H9 (cell line): ENCODE measurements at places on chromosomes 3 and 15.
A peak's percentile ranks its signal among the peaks of the same experiment; 100 is the strongest.

DNA sequence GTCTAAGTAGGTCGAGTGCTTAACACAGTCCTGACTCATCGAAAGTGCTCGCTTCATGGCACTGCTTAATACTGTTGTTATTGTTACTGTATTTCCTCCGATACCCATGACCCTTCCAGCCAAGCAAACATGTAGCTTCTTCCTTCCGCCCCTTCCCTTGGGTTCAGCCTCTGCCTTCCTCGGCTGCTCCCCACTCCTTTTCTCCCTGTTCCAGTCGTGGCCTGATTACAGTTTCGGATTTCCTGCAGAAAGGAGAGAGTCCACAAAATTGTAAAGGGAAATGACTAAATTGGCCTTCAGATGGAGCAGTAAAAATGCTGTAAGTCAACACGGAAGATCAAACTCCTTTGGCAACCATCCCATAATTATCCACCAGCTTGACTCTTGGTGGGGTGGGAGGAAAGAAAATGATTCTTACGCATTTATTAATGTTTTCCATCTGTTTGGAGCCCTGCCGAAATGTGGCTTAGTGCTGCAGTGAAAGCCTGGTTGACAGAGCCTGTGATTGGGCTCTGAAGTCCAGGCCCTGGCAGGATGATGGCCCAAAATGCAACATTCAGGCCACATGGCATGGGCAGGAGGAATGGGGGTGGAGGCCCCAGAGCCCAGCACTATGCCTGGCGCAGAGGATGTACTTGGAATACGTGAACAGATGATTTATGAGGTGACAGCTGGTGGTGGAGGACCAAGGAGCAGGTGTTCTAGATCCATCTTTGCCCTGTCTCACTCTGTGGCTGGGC, 37.6 kb downstream of the FAM3D start:
- no peaks in the 10 kb centered on the region; the same call in 1 of the 2 replicates for H3K27me3 ChIP-seq
- H3K27ac ChIP-seq: no peak overlapping the region
- H3K4me3 ChIP-seq: no peak overlapping the region
- H3K36me3 ChIP-seq: no peaks in the 10 kb centered on the region

DNA sequence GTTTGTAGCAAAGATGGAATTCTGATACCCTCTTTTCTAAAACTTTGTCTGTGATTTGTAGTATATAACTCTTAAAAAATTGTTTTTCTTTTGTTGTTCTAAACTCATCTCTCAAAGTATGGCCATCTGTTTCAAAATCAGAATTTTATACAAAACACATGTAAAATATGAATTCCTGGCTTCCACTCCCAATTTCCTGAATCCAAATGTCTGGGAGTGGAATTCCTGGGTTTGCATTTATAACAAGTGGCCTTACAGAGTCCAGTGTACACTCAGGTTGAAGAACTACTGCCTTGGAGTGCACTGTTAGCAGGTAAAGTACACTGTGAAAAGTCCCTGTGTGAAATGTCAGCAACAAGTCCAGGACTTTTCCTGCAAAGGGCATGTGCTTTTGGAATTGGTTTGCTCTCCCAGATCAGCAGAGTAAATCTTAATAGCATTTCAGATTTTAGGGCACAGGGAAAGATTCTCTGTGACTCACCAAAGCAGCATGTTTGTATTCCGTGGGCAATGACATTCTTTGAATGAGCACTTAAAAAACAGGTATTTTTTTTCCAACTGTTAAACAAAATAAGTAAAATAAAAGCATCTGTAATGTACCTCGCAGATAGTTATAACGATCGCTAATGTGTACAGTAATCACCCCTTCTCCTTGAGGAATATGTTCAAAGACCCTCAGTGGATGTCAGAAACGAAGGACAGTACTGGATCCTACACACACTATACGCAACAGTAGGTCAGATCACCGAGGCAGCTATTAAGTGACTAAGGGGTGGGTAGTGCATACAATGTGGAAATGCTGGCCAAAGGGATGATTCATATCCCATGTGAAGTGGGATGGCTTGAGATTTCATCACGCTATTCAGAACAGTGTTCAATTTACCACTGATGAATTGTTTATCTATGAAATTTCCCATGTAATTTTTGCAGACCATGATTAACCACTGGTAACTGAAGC, 2.0 kb upstream of the CLDN16 start:
- no peak for DNase-seq
- no peaks in the 10 kb centered on the region for H3K27me3 ChIP-seq
- H3K27ac ChIP-seq: no peak overlapping the region
- no peaks in the 10 kb centered on the region; the same call in 1 of the 2 replicates for H3K4me1 ChIP-seq
- H3K36me3 ChIP-seq: no peaks in the 10 kb centered on the region

DNA sequence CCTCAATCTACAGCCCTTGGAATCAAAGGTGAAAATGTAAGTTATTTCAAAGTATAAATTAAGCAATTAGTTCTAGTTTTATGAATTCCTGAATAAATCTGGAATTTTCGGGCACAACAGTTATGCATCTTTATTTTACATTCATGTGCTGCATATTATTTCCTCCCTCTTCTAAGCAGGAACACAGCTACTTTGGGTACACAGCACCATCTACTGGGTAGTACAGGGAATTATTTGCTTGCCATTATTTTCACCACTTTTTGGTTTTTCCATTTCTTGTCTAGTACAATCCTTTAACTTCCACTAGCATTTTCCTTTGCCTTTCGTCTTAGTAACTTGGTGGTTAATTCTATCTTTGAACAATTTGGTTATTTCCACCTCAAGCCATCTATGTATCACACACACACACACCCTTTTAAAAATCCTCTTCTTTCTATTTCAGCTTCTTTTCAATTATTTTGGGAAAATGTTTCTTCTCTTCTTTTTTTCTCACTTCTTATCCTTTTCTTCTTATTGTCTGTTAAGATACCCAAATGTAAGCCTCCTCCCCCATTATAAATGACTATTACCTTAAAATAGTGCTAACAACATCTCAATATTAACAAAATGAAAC, 451.0 kb downstream of the MFSD1 start:
- H3K4me1 ChIP-seq: no peaks in the 10 kb centered on the region
- DNase-seq: no peak
- H3K4me3 ChIP-seq: no peak overlapping the region
- no peaks in the 10 kb centered on the region for H3K36me3 ChIP-seq
- H3K27ac ChIP-seq: no peak overlapping the region

DNA sequence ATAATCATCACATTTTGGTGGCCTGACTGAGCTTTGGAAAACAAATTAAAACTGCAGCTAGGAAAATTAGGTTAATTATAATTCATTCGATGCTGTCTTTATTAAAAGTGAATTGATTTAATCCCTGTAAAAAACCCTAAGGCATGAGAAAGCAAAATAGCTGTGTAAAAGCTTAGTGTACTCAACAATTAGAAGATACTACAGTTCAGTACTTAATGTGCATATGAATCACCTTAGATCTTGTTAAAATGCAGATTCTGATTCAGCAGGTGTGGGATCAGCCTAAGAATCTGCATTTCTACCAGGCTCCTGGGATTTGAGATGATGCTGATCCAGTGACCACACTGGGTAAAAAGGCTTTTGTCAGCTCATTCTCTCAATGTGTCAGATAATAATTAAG, 559.9 kb upstream of the GOLIM4 start:
- no peaks in the 10 kb centered on the region for H3K27me3 ChIP-seq
- DNase-seq: no peak
- H3K27ac ChIP-seq: no peak overlapping the region
- no peak overlapping the region; the same call in 2 of the 3 replicates for H3K4me3 ChIP-seq
- H3K36me3 ChIP-seq: peaks cover 2% of the 10 kb centered on the region

- no peaks in the 10 kb centered on the region for H3K4me1 ChIP-seq
- no peaks in the 10 kb centered on the region for H3K36me3 ChIP-seq
- H3K27me3 ChIP-seq: no peaks in the 10 kb centered on the region
These were observed 78.7 kb upstream of the GCNT3 start for GRCh38 chr15:59532770-59533379.

DNA sequence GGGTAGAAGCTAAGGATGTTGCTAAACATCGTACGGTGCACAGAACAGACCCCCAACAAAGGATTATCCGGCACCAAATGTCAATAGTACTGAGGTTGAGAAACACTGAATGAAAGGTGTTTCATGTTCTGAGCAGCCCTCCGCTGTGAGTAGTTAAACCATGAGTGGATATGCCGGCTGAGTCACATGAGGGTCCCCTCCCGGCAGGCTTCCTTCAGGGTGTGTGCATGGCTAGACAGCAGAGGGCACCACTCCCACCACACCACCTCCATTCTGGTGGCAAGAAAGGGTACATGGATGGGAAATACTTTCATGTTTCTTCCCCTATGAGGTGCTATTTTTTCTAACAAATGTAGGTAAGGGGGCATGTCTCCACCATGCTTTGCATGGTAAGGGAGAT, 128.3 kb upstream of the SEMA6D start:
- no peaks in the 10 kb centered on the region for H3K36me3 ChIP-seq
- no peak overlapping the region for H3K27ac ChIP-seq
- no peak for DNase-seq
- no peaks in the 10 kb centered on the region for H3K4me1 ChIP-seq
- no peaks in the 10 kb centered on the region for H3K27me3 ChIP-seq

DNA sequence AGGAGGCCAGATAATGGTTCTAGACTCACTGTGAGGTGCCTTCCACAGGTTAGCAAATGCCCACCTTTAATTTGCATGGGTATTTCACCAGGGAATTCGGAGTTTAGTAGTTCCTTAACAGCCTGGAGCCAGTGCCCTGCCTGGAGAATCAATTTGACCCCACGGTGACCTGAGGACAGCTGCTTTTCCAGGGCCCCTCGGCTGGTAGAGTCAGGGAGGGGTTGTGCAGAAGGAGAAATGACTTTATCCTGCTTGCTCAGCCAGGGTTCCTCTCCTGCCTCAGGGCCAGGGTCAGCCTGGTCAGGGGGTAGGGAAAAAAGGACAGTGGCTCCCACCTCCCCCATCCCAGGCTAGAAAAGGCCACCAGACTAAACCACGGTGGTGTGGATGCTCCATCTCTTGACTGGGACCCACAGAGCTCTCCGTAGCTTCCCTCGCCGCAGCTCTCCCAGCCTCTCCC, 12.0 kb downstream of the DLL4 start:
- no peak for DNase-seq
- H3K4me3 ChIP-seq: peak overlapping the region; percentile 61
- H3K4me1 ChIP-seq: no peaks in the 10 kb centered on the region
- H3K36me3 ChIP-seq: no peaks in the 10 kb centered on the region

DNA sequence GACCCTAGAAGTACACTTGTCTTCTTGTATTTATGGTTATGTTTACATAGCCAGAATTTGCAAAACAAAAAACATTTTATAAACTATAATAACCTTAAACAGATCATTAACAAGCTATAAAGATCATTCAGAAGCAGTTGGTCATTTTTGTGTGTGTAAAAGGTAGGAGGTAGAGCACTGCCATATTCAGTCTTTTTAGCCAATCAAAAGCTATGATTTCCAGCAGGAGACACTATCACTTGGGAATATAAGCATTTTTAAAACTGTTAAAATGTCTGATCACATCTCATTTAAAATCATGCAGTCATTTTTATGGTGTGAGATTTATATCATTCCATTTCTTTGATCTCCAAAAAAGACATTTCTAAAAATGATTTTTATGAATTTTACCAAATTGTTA, 42.6 kb upstream of the ATP2C1 start:
- peaks cover 8% of the 10 kb centered on the region; the same call in 1 of the 2 replicates for H3K4me1 ChIP-seq
- H3K4me3 ChIP-seq: no peak overlapping the region
- no peak for DNase-seq
- no peak overlapping the region for H3K27ac ChIP-seq
- no peaks in the 10 kb centered on the region for H3K36me3 ChIP-seq

- no peaks in the 10 kb centered on the region for H3K27me3 ChIP-seq
- H3K27ac ChIP-seq: no peak overlapping the region
- no peak overlapping the region for H3K4me3 ChIP-seq
- no peak for DNase-seq
These were observed 72.8 kb downstream of the EOMES start for GRCh38 chr3:27649277-27649676.

- no peaks in the 10 kb centered on the region for H3K36me3 ChIP-seq
- H3K27me3 ChIP-seq: no peaks in the 10 kb centered on the region
- H3K4me1 ChIP-seq: no peaks in the 10 kb centered on the region
- no peak overlapping the region for H3K4me3 ChIP-seq
These were observed 167.1 kb downstream of the NFKBIZ start for GRCh38 chr3:102016417-102016816.
